ENCODE measurements at places on chromosomes 4 and X.

- DNase-seq: no peak
Measured at GRCh38 chr4:15906020-15906443, 32.5 kb downstream of the FGFBP1 start.

DNA sequence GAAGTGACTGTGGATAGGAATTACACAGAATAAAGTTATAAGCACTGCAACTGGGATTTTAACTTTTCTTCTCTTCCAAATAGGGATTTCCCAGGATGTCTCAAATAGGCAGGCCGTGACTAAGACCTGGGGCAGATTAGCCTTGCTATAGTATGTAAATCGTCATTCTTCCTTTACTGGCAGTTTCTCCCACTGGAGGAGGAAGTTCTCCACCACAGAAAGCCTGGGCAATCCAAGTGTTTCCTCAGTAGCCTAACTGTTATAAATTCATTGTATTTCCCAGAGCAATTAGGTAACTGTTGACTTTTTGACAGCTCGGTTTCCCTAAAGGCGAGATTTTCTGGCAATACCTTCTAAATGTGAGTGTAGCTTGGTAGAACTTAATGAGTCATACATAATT, at the start of gene TNIP3:
TNIP3 (minus strand) TSS at position 31 of the 400 bp plus-strand sequence. CDS start 196 bp downstream, outside the sequence.
- DNase-seq: no peak

- peak; percentile 16 for DNase-seq
Measured at GRCh38 chrX:42869659-42870476, 91.9 kb upstream of the PPP1R2C start.

DNA sequence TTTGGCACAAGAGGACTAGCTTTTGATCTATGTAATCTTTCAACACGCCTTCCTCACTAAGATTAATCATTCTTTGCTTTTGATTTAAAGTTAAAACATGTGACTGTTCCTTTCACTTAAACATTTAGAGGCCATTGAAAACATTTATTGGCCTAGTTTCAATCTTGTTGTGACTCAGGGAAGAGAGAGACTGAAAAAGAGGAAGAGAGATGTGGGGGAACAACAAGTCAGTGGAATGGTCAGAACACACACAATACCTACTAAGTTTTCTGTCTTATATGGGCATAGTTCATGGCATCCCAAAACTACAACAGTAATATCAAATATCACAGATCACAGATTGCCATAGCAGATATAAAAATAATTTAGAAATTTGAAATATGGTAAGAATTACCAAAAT, 812.9 kb upstream of the AGA start:
- no peak for DNase-seq

- DNase-seq: peak; percentile 35
Measured at GRCh38 chrX:72105436-72105835, 26.3 kb downstream of the RTL5 start.

- no peak for DNase-seq
Measured at GRCh38 chr4:185761352-185762235, 50.4 kb downstream of the SORBS2 start.

- DNase-seq: no peak
Measured at GRCh38 chr4:47639531-47639930, 154.5 kb downstream of the ATP10D start.

DNA sequence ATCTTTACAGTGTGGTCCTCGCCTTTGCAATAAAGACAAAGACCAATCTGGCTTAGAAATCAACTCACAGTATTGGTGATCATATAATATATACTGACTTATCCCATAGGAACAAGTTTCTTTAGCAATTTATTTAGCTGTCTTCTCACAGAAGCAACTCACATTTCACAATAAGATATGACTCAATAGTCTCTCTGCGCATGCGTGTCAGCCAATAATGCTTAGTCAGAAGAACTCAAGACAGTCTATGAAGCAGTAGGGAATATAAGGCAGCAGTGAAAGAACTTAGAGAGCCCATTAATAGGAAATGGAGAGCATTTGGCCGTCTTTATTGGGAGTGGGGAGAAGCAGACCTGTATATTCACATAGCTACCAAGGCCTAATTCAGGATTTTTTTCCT, 216.7 kb downstream of the IL13RA2 start:
- DNase-seq: no peak

- DNase-seq: no peak
Measured at GRCh38 chrX:132270021-132270420, 50.8 kb upstream of the RAP2C start.

- DNase-seq: no peak
Measured at GRCh38 chr4:146267826-146268225, 53.5 kb downstream of the REELD1 start.

DNA sequence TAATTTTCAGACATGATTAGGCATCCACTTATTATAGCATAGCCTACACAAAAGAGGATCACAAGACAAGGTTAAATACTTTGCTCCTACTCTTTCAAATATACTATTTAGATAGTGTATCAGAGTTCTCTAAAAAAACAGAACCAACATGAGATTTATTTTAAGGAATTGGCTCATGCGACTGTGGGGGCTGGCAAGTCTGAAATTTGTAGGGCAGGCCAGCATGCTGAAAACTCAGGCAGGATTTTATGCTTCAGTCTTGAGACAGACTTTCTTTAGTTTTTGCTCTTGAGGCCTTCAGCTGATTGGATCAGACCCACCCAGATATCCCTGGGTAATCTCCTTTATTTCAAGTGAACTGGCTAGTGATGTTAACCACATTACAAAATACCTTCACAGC, 169.5 kb downstream of the MAML3 start:
- no peak for DNase-seq

DNA sequence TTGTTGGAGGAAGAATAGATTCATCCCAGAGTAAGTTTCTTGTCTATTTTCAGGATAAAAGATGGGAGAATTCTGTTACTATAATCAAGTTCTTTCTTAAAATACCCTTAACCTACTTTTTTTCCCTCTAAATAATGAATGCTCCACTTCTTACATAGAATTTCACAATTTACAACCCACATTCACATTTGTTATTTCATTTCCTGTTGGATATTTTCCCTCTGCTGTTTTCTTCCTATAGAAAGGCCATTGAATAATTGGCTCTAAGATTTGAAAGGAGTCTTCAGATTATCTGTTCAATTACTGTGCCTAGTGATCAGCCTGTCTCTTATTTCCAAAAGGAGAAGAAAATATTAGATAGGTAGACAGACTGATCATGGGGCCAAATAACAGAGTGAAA, 79.7 kb downstream of the CPE start:
- no peak for DNase-seq

- peak; percentile 74 for DNase-seq
Measured at GRCh38 chrX:130108647-130109428, 1.5 kb downstream of the ELF4 start.

GRCh38 chr4:26583538-26583864, 383 bp upstream of the TBC1D19 start:
- peak; percentile 46 for DNase-seq

DNA sequence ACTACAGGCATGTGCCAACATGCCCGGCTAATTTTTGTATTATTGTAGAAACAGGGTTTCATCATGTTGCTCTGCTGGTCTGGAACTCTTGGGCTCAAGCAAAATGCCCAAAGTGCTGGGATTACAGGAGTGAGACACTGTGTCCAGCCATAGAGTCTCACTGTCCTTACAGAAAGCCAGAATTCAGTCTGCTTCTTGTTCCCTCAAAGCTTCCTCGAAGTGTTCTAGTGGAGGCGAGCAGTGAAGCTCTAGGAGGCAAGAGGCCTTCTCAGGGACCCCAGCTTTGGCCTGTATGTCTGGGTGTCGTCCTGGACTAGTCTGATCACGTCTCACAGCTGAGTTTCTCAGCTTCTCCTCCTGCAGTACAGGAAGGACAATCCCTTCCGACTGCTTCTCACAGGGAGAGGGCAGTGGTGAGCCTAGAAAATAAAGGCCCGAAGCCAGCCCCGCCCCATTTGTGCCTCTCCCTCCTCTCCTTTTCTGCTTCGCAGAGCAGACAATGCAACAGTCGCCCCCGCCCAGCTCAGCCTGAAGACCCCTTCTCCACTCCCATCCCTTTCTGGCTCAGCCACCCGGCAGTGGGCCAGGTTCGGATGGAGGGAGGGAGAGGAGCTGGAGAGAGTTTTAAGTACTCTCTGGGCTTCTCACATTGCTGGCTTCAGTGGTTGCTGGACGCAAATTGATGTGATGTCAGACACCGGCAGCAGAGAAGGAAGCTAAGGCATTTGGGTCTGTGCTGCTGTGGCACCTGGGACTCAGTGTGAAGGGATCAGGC, 11.1 kb upstream of the FAM3A start:
- peak; percentile 72 for DNase-seq

DNA sequence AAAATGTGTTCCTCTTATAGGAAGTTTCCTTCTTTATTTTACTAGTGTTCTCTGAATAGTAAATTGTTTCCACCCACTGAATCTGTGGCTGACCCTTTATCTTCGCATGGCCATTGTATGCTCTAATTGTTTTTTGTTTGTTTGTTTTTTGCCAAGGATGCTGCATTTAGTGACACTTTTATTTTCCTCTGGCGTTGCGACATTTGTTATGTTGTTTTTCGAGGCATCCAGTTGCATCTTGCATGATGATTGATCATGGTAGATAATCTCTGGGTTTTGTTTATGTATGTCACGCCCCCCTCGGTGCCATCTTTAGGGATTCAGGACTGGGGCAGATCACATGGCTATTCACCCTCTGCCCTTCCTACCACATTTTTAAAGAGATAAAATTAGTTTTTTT, 2.2 kb downstream of the NMU start:
- no peak for DNase-seq

DNA sequence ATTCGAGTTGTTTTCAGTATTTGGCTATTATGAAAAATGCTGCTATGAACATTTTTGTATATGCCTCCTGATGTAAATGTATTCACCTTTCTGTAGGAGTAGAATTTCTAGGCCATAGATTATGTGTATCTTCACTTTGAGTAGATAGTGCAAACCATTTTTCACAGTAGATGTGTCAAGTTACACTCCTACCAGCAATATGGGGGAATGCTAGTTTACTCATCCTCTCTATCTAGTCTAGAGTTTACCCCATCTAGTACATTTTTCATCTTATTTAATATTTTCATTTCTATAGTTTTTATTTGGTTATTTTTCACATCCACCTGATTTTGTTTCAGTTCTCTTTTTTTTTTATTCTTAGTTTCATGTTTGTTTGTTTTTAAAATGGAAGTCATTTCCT, 59.0 kb downstream of the GK start:
- no peak for DNase-seq

- DNase-seq: no peak
Measured at GRCh38 chr4:94370533-94371254, 28.1 kb upstream of the HPGDS start.

GRCh38 chr4:186771624-186772023, 48.0 kb upstream of the FAT1 start:
- no peak for DNase-seq

DNA sequence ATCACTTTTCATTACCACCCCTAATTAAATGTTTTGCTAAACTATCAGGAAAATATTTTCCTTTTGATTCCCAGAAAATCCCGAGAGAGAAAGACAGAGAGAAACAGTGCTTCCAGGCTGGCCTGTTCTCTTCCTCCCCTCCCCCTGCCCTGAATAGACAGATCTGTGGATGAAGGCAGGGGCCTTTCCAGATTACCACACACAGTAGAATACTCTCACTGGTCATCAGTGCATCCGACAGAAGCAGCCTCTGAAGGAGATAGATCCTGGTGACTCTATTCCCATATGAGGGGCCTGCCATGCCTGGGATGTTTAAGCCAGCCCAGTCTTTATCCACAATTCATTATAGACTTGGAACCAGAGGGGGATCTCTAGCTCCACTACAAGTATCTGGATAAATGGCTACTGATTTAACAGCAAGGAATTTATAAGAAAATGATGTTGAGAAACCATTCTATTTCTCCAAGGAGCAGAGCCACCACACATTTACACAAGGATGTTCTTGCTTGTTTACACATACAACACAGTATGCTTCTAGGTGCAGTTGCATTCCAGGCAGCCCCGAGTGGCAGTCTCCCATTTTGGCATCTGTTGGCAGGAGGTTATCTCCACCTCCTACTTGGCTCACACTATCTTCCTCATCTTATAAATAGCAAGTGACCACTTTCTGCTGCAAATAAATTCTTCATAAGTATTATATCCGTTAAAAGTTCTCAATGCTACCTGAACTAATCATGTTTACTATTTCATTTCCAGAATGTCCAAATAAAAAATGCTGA, 115.8 kb downstream of the HS6ST2 start:
- DNase-seq: no peak

DNA sequence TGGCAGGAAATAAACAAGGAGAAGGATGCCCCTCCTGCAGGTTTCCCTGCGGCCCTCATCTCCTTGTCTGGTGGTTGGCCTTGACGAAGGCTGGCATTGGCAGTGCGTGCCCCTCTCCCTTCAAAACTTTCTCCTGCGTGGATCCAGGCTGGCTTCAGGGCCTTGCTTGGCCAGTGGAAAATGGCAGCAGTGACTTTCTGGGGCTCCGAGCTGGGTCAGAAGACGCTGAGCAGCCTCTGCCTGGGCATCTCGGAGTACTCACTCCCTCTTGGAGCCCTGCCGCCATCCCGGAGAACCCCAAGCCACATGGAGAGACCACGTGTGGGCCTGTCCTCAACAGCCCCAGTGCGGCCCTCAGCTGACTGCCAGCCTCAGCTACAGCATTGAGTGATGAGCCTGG, 39.5 kb downstream of the ADRA2C start:
- no peak for DNase-seq

DNA sequence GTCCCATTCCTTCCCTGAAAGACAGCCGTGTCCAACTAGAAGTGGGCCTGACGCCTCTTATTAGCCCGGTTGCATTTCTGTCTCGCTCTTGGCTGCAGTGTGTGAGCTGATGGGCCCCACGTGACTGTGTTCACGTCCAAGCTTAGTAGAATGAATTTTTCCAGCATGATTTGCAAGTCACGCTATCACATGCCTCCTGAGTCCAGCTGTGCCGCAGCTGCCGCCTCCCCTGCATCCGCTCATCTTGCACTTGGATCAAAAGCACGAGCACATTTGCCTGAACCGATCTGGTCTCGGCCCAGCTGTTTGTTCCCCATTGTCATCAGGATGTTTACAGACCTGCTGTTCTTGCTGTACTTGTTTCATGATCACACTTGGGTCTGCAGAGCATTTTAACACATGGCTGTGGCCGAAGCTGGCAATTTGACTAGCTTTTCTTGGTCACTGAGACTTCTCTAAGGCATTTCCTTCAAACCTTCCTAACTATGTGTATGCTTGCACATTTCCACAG, 126.5 kb downstream of the KIT start:
- DNase-seq: no peak

DNA sequence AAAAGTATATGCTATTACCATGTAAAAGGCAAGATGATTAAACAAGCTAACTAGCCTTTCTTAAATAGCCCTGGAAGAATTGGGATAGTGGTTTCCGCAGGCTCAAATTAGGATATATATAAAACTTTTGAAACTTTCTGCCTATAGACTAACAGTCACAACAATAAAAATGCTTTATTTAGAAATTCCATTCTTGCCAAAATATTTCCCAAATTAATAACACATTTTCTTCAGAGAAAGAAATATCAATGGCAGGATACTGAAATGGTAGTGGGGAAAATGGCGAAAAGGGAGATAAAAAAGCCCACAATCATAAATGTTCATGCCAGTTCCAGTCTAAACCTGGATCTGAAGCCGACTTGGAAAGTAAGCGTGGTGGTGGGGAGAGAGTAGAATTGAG, 56.0 kb downstream of the MAD2L1 start:
- no peak for DNase-seq

- DNase-seq: no peak
Measured at GRCh38 chr4:138953961-138954371, 61.6 kb upstream of the NOCT start.

- no peak for DNase-seq
Measured at GRCh38 chrX:37847733-37848197, 394 bp upstream of the DYNLT3 start.
